Posterior cingulate gyrus (tissue), 11 donors: ENCODE measurements at places on chromosomes 5 and 9.

- DNase-seq: no peak
Measured at GRCh38 chr5:65646938-65647337, 22.1 kb downstream of the SHLD3 start.

- peak; percentile 65 for DNase-seq
Measured at GRCh38 chr5:151115272-151115905, 34.6 kb upstream of the TNIP1 start.

DNA sequence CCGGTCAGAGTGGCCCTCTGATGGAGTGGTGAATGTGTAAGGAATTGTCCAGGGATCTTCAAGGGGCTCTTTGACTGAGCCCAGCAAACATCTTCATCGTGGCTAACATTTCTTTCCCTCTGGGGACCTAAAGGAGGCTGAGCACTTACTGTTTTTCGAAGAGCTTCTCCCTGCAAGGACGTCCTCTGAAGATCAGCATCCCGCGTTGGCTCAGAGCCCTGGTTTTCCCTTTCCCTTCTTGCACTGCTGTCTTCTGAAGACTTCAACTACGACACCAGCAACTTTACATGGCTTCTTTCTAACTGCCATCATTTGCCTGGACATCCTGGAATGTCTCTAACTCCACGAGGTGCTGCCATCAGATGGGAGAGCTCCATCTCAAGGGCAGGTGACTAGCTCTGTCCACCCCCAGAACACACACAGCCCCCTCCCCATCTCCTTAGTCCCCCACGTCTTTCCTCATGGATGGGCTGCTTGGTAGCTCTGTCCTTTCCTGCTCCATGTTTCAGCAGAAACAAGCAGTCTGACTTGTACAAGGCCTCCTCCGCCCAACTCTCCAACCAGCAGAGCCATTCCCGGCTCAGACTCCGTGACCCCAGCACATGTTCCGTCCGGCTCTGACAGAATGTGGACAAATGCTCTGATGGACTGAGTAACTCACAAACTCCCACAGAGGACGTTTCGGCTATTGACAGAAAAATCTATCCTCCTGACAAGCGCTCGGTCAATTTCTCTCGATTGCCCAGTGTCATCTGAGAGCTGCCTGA lies 17.1 kb downstream of the SHB start:
- DNase-seq: no peak

DNA sequence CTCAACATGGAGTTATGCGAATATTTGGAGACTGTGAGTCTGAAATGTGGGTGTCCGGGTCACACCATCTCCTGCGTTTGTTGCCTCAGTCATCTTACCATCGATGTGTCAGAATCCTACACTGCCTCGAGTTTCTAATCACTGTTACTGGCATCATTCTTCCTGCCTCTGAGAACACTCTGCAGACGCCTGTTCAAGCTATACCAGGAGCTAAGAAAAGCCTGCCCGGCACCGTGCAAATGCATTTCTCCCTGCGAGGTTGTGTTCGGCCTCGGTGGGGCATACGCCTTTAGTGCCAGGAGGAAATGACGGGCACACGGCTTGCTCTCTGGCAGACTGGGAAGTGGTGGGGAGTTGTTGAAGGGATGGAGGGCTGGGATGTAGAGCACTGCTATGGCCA lies 31.2 kb upstream of the SLC25A51 start:
- DNase-seq: no peak

DNA sequence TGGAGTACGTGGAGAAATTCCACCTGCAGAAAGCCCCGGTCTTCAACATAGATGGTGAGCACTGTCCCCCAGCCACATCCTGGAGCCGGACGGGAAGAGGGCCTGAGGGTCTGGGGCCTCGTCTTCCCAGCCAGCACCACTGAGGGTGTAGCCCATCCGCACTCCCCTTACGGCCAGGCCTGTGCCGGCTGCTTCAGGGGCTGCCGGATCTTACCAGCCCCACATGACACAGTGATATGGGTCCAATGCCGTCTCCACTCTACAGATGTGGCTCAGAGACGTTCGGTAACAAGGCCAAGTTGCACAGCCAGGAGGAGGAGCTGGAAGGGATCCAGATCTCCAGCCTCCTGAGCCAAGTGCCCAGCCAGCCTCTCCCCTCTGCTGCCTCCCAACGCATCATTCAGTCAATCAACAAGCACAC lies 21.3 kb downstream of the GLT6D1 start:
- no peak for DNase-seq

- no peak for DNase-seq
Measured at GRCh38 chr5:102531506-102531905, 32.7 kb upstream of the SLCO6A1 start.

DNA sequence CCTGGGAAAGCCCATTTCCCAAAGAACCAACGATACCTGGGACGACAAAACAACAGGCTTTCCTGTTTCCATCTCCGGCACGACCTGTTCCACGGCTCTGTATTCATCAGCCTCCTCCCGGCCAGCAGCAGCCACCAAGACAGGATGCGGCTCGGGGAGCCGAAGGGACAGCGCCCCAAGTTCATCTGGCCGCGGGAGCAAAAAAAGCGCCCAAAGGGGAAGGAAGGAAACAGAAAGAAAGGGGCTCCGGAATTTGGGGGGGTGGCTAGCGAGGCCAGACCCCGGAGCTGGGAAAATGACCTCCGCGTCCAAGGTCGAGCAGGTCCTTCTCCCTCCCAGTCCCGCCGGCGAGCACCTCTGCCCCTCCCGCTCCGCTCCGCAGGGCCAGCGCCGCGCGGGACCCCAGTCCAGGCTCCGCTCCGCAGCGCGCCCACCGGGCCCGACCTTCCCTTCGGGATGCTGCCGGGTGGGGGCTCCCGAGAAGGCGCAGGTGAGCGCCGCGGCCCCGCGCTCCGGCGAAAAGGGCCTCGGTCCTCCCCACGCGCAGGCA lies 608 bp downstream of the ELOVL7 start:
- DNase-seq: no peak

DNA sequence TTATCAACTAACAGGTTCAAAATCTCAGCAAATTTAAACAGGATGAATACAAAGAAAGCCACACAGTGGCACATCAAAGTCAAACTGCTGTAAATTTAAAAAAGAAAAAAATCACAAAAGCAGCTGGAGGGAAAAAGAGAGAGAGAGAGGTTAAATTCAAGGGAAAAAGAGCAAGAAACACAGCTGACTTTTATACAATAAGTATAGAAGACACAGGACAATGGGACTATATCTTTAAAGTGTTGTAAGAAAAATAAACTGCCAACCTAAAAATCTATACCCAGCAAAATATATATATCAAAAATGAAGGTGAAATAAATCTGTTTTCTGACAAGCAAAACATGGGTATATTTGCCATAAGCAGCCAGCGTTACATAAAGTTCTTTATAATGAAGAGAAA lies 261.5 kb downstream of the TLE1 start:
- DNase-seq: no peak

GRCh38 chr5:149324641-149325040 lies 20.7 kb upstream of the GRPEL2 start:
- no peak for DNase-seq

GRCh38 chr5:18740301-18740700 lies 1106.0 kb downstream of the TAF11L14 start:
- DNase-seq: no peak

DNA sequence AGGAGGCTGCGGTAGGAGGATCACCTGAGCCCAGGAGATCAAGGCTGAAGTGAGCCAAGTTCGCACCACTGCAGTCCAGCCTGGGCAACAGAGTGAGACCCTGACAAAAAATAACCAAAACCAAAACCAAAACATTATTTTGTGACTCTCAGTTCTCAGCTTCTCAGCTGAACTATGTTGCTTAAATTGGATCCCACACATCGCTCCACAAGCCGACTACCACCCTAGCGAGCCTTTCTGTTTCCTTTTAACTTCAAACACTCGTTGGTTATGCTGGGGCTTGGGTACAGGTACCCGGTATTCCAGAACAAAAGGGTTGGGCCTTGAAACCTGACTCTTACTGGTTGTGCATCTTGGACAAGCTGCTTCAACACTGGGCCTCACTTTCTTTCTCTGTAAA lies 3.8 kb upstream of the PTGS1 start:
- DNase-seq: peak; percentile 7

DNA sequence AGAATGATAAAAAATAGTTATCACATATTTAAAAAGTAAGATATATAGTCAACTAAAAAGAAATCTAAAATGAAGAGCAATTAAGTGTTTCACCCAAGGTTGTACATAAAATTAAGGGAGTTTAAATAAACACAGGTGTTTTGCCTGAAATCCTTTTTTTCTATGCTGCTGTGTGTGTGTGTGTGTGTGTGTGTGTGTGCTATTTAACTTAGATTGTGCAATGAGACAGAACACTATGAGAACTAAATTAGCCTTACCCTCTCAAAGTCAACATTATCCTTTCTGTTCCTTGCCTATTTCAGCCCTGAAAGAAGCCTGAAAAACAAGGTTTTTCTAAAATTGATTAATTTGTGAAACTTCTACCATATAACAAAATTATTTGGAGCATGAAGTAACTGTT lies 516.2 kb downstream of the ELAVL2 start:
- no peak for DNase-seq

DNA sequence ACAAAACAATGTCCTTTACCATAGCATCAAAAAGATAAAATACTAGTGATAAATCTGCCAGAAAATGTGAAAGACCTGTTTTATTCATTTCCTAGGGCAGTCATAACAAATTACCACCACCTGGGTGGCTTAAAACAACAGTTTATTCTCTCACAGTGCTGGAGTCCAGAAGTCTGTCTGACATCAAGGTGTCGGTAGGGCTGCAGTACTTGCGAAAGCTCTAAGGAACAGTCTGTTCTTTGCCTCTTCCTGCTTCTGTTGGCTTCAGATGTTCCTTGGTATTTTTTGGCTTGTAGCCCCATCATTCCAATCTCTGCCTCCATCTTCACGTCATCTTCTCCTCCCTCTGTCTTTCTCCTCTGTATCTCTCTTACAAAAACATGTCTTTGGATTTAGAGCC lies 51.0 kb downstream of the PTPDC1 start:
- no peak for DNase-seq

DNA sequence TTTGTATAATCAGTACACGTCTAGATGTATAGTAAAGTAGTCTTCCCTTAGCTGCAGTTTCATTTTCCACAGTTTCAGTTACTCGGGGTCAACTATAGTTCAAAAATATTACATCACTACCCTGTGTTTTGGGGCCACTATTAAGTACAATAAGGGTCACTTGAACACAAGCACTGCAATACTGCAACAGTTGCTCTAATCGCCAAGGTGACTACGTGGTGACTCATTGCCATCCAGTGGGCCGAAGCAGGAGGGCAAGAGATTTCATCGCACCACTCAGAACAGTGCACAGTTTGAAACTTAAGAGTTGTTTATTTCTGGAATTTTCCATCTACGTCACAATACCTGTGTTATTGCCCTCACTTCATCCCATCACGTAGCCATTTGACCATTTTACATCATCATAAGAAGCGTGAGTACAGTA lies at the start of gene ARL14EPL:
Gene ARL14EPL (plus strand): TSS at position 379 of the 424 bp plus-strand sequence. CDS start 18,994 bp downstream, outside the sequence.
- DNase-seq: no peak

- DNase-seq: no peak
Measured at GRCh38 chr5:26940994-26941393, 97.4 kb downstream of the CDH9 start.

GRCh38 chr5:132830436-132831094 lies at the start of gene SHROOM1:
Gene SHROOM1, minus strand, starts transcription at chr5:132830647. Its CDS starts 4,507 bp downstream, at chr5:132826140.
- no peak for DNase-seq

DNA sequence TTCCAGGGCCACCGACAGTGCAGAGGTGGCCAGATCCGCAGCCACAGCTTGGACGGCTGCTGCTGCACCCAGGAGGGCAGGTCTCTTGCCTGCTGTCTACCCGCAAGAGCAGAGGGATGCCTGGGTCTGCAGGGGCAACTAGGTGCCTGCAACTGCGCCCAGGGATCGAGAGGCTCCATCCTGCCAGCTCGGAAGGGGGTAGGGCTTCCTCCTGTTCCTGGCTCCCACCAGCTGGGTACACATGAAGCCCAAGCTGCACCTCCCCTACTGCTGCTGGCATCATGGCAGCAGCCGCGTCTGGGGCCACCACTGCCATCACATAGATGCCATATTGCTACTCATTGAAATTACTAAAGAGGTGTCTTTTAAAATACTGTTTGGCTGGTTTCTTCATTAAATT lies 12.7 kb upstream of the PRR16 start:
- no peak for DNase-seq

GRCh38 chr5:89190515-89191265 lies 307.7 kb upstream of the MEF2C start:
- no peak for DNase-seq

- DNase-seq: no peak
Measured at GRCh38 chr5:74953937-74954720, 87.9 kb upstream of the FAM169A start.

DNA sequence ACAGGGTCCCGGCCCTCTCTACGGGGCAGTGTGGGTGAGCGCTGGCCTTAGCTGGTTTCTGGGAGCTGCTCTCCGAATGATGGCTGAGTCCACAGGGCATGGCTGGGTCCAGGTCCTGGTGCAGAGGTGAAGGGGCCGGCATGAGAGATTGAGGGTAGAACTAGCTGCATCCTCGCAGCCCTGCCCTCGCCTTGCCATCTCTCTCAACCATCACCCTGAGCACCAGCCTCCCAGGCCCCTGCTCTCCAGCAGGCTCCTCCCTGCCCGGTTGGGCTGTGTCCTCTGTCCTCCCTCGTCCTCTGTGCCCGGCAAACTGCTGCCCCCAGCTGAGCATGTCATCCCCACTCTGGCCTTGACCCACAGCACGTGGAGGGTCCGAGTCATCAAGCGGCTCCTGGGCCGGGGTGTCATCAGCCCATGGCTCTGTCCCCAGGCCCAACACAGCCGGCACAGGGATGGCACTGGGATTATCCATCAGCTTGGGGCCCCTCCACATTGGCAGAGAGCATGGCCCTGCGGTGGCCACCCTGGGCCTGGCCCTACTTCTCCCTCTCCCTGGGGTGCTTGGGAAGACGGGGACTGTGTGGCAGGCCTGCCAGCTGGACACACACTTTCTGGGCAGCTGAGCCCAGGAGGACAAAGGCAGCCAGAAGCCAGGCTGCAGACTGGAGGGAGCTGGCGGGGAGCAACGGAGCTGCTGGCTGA lies 8.4 kb downstream of the FLT4 start:
- DNase-seq: no peak

- DNase-seq: no peak
Measured at GRCh38 chr9:35757892-35758275, 3.8 kb upstream of the MSMP start.

DNA sequence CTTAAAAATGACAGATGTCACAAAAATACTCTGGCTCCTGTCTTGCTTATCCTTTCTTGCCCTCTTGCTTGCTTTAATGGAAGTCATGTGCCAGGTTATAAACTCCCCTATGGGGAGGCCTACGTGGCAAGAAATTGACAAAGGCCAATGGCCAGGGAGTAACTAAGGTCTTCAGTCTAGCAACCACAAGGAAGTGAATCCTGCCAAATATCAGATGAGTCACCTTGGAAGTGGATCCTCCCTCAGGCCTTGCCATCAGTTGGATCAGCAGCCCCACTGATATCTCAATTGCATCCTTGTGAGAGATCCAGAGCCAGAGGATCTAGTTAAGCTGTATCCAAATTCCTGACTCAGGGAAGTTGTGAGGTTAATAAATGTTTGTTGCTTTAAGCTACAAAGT lies 82.8 kb downstream of the CAAP1 start:
- no peak for DNase-seq

GRCh38 chr5:107090506-107090905 lies 580.2 kb downstream of the EFNA5 start:
- no peak for DNase-seq

GRCh38 chr9:131282688-131283422 lies 6.5 kb upstream of the FAM78A start:
- no peak for DNase-seq
